Activated naive CD4-positive, alpha-beta T cell treated with Interleukin-2 at 50 U/mL for 16 hours (primary cell): ENCODE measurements at places on chromosomes 3 and 15.

DNA sequence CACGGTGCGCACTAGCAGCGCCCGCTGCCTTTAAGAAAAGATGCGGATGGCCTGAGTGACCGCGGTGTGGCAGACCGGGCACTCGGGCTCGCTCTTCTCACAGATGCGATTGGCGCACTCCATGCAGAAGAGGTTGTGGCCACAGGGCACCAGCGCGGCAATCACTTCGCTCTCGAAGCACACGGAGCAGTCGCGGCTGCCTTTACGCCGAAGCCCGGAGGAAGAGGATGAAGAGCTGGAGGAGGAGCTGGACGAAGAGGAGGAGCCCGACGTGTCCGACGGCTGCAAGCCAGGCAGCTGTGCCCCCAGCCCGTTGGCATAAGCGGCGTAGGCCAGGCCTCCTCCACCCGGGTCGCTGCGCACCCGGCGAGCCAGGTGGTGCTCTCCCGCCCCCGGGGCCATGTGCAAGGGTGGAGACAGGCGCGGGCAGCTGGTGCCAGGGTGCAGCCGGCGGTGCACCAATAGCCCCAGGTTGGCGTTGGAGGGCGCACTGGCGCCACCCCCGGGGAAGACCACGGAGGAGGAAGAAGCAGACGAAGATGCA is 2.6 kb downstream of the MEX3B start:
- no peak for DNase-seq

DNA sequence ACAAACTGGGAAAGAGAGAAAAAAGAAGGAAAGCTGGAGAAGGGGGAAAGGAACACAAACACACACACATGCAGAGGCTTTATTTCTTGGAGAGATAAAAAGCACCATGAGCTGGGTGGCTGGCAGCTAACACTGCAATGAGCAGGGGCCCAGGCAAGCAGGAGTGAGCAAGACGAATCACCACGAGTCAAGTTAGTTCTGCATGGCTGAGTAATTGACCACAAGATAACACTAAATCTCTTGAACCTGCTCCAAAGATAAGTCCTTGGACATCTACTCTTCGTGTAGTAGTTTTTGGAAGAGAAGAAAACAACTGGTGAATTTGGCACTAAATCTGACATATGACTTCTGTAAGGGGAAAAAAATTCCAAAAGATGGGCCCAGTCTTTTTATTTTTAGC is 100.9 kb downstream of the MYO5A start:
- no peak for DNase-seq

GRCh38 chr3:112519424-112520001 is 20.2 kb upstream of the BTLA start:
- no peak for DNase-seq

GRCh38 chr15:33377204-33377603 is 66.4 kb downstream of the RYR3 start:
- DNase-seq = no peak

- DNase-seq = no peak
Measured at GRCh38 chr3:128551867-128552266, 58.9 kb upstream of the GATA2 start.

DNA sequence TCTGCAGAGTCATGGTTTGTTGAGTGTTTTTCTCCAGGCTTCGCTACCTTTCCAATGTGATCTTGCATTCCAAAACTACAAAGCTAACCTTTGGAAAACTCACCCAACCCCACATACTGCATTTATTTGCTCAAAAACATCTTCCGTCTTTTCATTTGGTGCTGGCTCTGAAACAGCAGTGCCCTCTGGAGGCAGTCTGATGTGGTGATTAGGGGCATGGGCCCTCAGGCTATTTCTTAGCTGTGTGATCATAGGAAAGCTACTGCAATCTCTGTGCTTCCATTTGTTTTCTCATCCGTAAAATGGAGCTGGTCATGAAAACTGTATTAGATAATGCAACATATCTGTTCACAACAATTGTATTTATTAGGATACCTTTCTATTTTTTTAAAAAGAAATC is 47.0 kb downstream of the MTHFS start:
- peak; percentile 9 for DNase-seq

DNA sequence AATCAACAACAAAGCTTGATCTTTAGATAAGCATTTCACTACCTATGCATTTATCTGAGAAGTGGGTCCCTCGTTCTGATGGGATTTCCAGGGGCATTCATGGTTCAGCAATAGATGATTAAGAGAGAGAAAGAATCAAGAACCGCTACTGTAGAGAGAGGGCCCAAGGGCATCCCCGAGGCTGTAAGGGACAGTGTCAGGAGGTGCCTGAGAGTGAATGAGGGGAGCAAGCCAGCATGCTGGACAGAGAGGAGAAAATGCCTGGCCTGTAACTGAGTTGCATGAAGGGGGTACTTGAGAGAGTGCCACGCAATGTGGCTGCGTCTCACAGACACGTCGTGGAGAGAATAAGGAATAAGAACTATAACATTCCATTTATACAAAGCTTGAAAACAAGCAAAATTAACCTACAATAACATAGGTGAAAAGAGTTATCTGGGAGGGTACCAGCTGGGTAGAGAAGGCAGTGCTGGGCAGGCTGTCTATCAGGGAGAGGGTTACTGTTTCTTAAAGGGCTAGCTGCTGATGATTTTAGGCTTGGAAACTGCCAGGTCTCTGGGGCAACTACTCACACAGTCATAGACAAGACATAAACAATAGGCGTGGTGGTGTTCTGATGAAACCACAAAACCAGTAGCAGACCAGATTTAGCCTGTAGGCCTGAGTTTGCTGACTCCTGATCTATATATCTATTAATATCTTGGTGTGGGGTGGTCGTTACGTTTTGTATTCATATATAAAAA is 374.6 kb upstream of the CFAP20DC start:
- peak; percentile 9 for DNase-seq

DNA sequence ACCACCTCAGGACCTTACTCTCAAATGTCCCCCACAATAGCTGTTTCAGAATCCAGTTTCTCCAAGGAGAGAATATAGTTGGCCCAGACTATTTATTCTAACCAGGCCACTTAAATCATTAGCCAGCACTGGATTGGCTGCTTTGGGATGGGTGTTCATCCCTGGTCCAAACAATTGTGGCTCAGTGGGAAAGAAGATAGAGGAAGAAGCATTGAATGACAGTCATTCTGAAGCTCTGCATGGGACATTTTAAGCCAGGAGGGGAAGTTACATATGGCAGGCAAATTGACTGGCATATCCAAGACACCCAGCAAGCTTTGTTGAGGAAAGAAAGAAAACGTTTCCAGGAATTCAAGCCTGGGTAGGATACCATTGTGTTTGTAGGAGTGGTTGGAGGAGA is 5.6 kb upstream of the DCLK3 start:
- DNase-seq = no peak

DNA sequence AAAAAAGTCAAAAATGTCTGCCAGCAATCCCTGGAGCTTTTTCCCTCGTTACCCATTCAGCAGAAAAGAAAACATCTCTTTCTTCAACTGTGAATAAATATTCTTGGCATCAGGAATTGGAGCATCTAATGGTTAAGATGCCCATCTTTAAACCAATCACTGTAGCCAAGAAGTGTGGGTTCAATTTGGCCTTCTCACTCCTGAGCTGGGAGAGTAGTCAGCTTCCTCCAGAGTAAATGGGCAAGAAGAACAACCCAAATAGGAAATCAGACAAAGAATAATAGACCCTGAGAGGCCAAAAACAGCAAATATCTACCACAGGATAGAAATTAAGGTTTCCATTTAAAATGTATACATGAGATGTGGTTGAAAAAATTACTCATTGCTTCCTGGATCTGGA is 508.0 kb upstream of the MDFIC2 start:
- DNase-seq = no peak

DNA sequence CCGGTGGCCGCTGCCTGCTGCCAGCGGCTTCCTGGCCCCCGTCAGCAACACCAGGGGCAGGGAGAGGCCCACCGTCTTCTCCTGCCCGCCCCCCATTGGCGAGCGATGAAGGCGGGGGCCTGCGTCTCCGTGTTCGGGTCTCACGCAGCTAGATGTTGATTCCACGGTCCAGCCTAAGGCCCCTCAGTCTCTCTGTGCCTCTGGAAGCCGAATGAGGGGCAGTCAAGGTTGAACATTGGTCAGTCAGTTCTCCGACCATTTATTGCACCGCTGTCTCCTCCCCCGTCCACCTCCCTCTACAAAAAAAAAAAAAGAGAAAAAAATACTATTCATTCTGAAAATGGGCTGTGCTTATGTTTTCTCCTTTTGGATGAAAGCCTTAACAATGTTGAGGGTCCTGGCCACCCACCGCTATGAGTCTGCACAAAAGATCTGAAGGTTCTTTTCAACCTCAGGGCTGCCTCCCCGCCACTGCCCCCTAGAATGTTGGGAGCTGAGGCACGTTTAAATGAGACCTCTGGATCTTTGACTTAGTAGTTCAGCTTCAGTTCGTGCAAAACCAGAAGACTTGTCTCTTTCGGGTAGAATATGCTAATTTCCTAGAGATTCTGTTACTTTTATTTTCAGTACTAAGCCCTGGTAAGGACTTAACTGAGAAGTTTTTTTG is 736 bp downstream of the IREB2 start:
- peak; percentile 47 for DNase-seq

DNA sequence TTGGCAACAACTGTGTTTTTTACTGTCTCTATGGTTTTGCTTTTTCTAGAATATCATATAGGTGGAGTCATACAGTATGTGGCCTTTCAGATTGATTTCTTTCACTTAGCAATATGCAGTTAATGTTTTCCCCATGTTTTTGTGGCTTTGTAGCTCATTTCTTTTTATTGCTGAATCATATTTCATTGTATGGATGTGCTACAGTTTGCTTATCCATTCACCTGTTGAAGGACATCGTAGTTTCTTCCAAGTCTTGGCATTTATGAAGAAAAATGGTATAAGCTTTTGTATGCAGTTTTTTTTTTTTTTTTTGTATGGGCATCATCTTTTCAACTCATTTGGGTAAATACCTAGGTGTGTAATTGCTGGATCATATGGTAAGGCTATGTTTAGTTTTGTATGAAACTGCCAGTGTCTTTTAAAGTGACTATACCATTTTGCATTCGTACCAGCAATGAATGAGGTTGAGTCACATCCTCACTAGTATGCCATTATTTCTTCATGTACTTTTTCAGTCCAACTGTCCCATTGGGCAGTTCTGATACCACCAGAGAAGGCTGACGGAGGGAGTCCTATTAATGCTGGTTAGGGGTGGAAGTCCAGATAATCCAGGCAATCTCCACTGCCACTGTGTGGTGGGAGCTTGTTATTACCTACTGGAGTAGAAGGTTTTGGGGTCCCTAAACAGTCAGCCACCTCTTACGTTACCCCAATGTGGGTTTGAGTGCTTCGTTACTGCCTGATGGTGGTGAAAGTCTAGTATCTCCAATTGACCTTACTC is 210.5 kb downstream of the DOCK3 start:
- no peak for DNase-seq

DNA sequence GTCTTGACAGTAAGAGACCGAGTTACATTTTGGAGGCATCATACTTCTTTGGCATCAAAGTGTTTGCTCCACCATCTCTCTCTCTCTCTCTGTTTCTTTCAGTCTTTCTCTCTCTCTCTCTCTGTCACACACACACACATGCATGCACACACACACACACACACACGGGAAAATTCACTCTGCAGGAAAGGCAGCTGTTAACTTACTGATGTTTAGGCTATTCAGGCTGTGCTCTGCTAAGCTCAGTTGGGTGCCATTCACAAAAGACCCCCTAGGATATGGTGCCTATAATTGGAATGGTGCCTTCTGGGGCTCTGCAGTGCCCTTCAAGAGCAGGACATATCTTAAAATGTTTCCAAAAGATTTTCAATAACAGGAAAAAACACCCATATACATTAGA is 78.2 kb downstream of the KCNH8 start:
- no peak for DNase-seq

GRCh38 chr3:29465836-29466235 is 185.0 kb downstream of the RBMS3 start:
- no peak for DNase-seq

GRCh38 chr15:78907577-78907976 is 34.9 kb downstream of the MORF4L1 start:
- no peak for DNase-seq

DNA sequence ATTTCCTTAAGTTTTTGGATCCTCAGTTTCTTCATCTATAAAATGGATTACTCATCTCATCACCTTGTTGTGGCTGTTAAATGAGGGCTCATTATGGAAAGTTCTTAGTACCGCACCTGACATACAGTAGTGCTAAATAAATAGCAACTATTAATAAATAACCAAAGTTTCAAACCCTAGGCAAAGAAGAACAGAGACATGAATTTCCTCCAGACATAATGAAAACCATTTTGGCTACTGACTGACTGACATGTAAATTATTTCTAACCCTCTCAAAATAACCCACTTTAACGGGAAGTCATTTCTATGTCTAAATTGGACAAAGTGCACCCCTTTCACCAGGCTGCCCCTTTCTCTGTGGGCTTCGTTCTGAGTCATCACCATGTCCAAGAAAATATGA is 17.4 kb upstream of the KLHL6 start:
- DNase-seq = no peak

GRCh38 chr3:16318176-16318575 is 53.2 kb downstream of the OXNAD1 start:
- DNase-seq = no peak

GRCh38 chr15:42106288-42106687 is 11.9 kb upstream of the PLA2G4D start:
- DNase-seq = no peak
